ENCODE measurements at places on chromosomes 12 and 14. TPM values are rescaled to one million over a fixed set of nuclear protein-coding genes. Genes with fewer than 3 reads are reported as not detected.

DNA sequence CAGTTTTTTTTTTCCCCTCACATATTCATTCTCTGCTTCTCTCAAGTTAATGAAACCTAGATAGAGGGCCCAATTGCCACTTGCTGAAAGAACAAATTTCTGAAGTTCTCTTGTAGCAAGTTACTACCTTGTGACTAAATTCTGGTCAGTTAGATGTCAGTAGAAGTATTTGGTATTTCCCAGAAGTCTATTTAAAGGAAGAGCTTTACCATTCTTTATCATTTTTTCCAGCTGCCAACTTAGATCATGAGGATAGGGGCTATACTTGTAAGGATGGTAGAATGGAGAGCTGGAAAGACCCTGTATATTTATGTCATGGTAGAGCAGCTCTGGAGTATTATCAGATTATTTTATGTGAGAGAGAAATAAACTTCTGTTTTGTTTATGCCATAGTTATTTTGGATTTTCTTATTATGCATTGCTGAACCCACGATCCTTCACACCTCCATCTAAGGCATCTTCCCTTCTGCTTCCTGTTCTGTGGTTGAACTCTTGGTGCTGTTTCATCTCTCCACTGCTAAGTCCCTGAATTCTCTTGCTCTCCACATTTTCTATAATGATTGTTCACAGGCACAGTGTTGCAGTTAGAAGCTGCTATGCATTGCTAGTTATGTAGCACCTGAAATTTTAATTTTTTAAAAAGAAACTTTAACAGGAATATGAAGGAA, 25.9 kb downstream of the FUT8 start:
- no peak for DNase-seq

Gene MSRB3
- 43.6 TPM for polyA plus RNA-seq

Gene CD163L1
- 0.30 TPM for polyA plus RNA-seq

Gene FLVCR2
- 9.8 TPM for polyA plus RNA-seq

DNA sequence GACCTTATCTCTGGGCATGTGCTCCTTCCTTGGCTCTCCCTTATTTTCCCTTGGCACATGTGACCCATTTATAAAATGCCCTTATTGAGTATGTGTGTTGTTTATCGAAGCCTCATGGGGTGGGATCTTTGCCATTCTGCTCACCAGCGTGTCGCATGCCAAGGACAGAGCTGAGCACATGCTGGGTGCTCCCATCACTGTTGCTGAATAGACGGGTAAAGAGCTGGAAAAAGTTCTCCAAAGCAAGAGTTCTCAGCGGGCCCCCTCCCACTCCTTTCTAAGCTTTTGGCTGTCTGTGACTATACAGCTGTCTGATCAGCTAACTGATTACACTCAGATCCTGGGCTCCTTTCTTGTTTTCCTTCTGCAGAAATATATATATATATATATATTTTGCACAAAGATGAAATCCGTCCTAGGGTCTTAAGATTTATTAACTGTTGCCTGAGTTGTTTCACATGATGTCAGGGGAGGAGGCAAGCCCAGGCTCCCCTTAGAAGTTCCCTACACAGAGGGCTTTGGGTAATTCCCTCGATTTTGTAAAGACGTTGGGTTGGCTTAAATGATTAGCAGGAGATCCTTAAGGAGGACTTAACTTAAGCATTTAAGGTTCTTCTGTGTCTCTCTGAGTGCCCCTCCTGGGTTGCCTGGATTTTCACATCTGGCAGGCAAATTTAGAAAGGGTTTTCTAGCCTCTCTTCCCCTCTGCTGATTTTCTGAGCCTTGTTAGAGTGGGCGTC, 71.6 kb downstream of the TMEM132C start:
- no peak for DNase-seq

DNA sequence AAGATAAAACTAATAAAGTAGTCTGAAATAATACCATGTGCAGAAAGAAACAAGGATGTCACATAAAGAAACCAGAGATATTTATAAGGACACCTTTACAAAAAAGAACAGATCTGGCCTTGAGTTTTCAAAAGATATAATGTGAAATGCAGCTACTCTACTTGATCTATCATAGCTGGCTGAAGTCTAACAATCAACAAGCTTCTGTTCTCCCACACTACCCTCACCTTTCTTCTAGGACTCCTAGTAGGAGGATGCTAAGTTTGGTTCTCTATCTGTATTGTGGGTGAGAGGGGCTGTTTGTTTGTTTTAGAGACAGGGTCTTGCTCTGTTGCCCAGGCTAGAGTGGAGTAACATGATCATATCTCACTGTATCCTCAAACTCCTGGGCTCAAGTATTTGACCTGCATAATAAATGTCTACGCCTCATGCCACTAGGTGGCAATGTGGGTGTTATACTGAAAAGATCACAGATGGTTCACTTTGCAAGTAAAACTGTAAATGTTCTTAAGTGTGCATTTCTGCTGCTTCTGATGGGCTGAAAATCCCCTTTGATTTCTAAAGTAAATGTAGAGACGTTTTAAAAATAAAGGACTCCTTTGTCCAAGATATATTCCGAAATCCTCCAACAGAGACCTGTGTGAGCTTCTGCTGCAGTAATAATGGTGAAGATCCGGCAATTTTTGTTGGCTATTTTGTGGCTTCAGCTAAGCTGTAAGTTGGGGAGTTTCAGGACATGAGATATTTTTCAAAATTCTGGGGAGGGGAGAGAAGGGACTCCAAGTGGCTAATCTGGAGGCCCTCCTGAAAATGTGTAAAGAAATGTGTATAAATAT, 269.3 kb downstream of the DAD1 start:
- DNase-seq, result no peak

- DNase-seq, result peak; percentile 74
Observed at GRCh38 chr12:54300732-54301427, at the start of gene NFE2. NFE2 (minus strand) TSS chr12:54301015; CDS start chr12:54295248, 5,767 bp downstream.

DNA sequence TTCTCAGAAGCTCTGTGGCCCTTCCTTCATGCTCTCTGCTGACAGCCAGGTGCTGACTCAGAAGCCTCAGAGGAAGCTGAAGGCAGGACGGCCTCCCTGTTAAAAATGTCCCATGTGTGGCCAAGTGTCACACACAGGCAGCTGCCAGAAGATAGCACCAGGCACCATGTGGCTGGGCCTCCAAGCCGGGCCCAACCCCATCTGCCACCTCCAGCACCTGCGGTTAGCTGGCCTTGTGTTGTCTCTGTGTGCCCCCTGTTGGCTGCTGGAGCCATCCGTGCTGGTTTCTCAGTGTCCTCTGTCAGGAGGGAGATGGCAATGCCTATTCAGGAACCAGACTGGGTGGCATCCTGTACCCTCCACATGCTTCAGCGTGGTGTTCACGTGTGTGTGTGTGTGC, 63.2 kb downstream of the TSPAN11 start:
- no peak for DNase-seq

- no peak for DNase-seq
Observed at GRCh38 chr12:66803930-66804329, 125.1 kb upstream of the GRIP1 start.

DNA sequence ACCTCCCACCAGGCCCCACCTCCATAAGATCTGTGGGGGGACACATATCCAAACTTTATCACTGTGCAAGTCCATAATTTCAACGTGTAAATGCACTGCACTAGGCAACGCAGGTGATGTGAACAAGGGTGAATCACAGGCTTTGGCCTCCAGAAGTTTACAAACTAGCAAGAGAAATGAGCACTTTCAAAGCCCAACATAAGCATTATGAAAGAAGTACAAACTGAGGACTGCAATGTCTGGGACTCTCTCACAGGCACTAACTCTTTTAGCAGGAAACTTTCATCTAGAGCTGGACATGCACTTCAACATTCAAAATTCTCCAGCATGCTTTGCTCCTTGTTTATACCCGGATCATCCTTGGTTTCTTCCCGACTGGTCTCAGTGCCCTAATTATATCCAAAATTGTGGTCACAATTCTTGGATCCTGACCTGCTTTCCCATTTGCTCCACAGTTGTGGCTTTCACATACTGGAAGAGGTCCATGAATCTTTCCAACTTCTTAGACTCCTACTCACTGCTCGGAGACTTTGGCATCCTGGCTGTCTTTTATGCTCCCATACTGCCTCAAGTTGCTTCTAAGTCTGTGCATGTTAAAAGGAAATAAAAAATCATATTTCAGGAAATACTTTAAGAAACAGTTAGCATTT, 44.9 kb upstream of the STRAP start:
- DNase-seq, result no peak

Gene PLA2G1B
- not detected for polyA plus RNA-seq

GRCh38 chr12:29220632-29221336, 71.7 kb downstream of the FAR2 start:
- no peak for DNase-seq

Gene CLEC1A
- 0.96 TPM for polyA plus RNA-seq

DNA sequence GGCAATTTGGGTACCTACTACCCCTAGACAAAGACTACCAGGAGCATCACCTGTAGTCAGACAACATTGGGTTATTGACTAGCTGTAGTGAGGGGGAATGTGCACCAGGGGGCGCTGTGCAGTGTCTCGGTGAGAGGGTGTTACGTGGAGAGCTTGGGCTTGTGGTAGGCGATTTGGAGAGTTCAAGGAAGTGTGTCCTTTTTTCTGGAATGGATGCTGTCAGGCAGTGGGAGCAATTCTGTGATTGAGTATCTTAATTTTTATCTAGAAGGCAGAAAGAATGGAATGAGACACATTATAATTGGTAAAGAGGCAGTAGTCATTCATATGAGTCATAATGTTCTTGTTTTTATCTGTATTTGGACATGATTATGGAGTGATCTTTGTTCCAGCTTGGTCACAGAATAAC, 187.7 kb downstream of the GALC start:
- peak; percentile 51 for DNase-seq

- no peak for DNase-seq
Observed at GRCh38 chr12:109169686-109170085, 53.3 kb downstream of the ACACB start.

Gene C12orf56
- not detected for polyA plus RNA-seq

GRCh38 chr12:94987076-94987669, 16.3 kb downstream of the NDUFA12 start:
- no peak for DNase-seq

- no peak for DNase-seq
Observed at GRCh38 chr12:65432114-65432513, 153.6 kb downstream of the MSRB3 start.

Gene KRT8
- 1.2 TPM for polyA plus RNA-seq

Gene ARHGAP9
- 1.4 TPM for polyA plus RNA-seq

DNA sequence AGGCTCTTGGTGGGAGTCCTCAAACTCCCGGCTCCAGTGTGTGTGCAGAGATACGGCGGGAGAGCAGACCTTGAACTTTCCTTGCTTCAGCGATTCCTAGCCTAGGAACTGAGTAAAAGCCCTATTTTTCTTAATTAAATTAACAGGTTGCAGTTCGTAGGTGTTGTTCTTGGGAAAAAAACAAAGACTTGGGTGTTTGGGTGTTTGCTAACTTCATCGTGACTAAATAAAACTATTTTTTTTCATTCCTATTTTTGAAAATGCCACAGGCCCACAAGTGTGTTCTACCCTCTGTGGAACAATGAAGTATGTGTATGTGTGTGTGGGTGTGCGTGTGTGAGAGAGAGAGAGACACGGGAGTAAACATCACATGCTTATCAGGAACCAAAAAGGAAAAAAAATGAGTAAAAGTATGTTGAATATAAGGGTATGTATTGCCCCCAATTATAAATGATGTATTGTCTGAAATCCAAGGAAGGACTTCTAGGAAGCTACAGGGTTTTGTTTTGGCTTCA, 651 bp downstream of the TMEM117 start:
- DNase-seq, result no peak

- DNase-seq, result no peak
Observed at GRCh38 chr12:86170051-86170450, 86.1 kb downstream of the MGAT4C start.

Gene OTOGL
- polyA plus RNA-seq, result 0.07 TPM

Gene C14orf93
- 4.1 TPM for polyA plus RNA-seq

DNA sequence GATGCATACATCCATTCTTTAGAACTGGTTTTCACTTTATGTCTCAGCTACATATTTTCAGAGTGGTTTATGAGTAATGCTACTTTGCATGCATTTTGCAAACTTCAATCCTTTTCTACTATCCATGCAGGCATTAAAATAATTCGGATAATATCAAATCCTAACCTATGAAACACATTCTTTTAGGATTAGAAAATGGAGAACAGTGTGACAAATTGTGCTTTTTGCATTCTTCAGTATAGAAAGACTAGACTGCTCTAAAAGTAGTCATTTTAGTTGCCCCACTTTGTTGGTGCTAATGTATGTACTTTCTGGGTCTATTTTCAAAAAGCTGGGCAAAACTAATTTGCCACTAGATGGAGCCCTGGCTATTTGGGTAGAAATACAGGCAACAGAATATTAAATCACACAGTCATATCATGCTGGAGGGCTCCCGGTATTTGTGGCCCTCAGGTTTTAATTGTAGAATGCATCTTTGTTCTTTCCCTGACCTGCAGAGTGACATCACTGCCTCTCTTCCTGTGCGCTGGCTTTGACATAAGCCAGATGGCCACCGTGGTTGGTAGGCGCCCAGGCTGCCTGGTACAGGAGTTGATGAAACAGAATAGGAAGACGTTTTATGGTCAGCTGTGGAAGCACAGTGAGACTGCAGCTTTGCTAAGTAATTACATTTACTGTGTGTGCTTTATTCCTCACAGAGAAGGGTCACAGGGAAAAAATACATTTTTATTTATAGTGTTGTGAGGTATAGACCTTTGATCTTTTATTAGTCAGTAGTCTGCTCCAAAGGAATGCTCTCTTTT, 28.1 kb downstream of the MSRB3 start:
- DNase-seq, result no peak

Gene PZP
- polyA plus RNA-seq, result 0.13 TPM

DNA sequence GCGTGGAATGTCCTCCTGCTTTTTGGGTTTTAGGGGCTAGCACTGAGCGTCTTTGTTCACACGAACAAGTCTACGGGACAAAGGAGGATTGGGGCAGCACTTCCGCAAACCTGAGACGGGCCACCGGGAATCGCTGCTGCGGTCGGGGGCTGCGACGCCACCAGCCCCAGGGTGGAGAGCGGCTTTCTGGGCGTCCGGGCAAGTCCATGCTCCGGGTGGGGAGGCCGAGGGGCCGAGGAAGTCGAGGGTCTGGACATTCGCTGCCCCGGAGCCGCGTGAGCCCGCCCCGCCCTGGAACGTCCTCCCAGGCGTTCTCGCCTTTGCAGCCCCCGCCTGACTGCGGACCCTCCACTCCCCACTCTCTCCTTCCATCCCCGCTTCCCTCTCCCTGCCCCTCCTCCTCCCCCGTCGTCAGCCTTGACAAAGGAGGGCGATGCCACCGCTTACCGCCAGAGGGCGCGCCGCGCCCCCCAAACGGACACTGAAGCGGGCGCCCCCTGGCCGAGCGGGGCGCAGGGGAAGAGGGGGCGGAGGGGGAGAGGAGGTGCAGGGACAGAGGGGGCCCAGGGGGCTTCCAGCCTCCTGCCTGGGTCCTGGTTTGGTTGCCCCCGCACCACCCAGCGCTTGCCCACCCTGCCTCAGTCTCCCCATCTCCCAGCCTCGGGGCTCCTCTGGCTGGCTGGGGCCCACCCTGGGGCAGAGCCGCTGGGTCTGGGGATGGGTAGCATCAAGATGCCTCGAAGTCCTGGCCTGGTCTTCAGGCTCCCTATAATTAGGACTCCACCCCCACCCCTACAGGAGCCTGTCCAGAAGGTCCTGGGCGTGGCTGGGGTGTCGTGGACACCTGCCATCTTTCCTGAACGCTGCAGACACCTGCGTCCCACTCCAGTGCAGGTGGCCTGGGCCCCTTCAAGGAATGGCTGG, 39.1 kb upstream of the INF2 start:
- peak; percentile 79 for DNase-seq

Gene KLRF1
- 0.12 TPM for polyA plus RNA-seq

Gene TSPAN9
- polyA plus RNA-seq, result 11.6 TPM

GRCh38 chr12:88433997-88434703, 146.1 kb downstream of the KITLG start:
- DNase-seq, result no peak

GRCh38 chr12:24947541-24948419, 1.1 kb downstream of the BCAT1 start:
- DNase-seq, result no peak

Gene TMEM253
- polyA plus RNA-seq, result 0.10 TPM

Gene MGST1
- polyA plus RNA-seq, result 31.7 TPM

Gene MTHFD1
- 37.5 TPM for polyA plus RNA-seq

All from psoas muscle (tissue), 8 donors.